ENCODE measurements at places on chromosomes 12 and 14.

GRCh38 chr12:131315601-131316000 is 361.9 kb downstream of the ADGRD1 start:
- no peak for DNase-seq

GRCh38 chr12:632102-632696 is 31.0 kb downstream of the NINJ2 start:
- no peak for DNase-seq

DNA sequence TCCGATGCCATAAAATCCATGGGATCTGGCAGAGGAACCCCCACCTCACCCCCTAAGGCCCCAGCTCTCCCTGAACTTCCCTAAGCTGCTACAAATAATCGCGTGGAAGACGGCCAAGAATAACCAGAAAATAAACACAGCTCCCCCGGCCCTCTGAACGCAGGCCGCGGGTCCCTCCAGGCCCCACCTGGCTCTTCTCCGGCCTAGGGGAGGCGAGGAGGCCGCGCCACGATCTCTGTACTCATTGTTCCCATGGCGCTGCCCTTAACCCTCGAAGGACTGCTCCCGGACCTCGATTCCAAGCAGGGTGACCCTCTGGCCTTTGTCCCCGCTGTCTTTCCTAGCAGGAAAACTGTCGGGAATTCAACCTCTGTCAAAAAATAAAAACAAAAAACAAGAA is 33.9 kb upstream of the TBX5 start:
- DNase-seq: no peak

DNA sequence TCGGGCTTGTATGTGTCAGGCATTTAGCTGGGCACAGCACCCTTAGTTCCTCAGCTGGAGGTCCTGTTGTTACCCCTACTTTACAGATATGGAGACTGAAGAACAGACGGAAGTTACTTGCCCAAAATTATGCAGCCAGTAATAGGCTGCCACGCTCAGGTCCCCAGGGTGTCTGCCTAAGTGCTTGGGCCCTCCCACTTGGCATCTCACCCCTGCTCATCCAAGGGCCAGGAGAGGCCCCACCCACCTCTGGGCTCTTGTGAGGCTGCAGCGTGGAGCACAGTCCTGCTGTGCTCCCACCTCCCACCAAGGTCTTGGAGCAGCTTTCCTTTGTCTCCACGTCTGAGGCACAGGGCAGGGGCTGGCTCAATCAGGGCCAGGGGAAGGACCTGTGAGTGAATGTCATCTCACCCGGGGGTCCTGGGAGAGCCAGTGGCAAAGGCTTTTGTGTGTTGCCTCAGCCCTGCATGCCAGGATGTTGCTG is 64.6 kb downstream of the BEGAIN start:
- no peak for DNase-seq

DNA sequence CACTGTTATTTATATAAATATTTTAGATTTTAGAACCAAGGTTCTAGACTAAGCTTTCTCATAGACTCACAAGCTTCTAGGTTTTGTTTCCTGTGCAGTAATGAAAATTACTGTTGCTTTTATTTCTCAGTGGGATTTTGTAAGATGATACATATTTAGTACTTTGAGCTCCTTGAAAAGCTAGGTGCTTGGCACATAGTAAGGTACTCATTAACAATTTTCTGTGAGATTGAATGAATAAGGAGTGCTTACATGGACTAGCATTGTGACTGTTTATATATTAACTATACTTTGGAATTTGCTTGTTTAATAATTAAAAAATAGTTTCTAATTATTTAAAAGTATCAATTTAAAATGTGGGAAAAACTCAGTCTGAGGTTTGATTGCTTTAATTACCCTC is 85.7 kb downstream of the MIA2 start:
- no peak for DNase-seq

GRCh38 chr14:71648725-71649124 is 283.5 kb upstream of the RGS6 start:
- no peak for DNase-seq

DNA sequence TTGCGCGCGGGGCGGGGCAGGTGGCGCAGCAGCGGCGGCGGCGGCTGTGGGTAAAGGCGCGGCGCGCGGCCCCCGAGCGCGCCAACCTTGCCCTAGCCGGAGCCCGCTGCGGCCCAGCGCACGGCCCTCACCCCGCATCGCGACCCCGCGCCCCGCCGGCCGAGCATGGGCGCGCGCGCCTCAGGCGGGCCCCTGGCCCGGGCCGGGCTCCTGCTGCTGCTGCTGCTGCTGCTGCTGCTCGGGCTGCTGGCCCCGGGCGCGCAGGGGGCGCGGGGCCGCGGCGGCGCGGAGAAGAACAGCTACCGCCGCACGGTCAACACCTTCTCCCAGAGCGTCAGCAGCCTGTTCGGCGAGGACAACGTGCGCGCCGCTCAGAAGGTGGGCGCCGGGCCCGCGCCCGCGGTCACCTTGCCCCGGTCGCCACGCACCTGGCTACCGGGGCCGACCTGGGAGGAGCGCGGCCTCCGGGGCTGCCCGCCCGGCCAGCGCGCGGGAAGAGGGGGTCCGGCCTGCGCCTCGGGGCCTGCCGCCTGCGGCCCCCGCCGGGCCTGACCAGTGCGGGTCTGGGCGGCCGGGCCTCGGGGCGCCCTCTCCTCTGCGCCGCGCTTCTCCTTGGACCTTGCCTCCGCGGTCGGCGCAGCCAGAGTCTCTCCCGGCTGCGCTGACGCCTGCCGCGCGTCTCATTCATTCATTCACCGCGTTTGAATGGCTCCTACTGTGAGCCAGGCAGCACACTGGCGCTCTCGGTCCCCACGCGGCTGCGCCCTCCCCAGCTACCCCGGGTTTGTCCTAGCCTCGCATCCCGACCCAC is at the start of gene BRI3BP:
Gene BRI3BP (plus strand): TSS at position 20 of the 811 bp plus-strand sequence. CDS start 146 bp downstream, at position 166.
- DNase-seq: no peak

- DNase-seq: no peak
Observed at GRCh38 chr12:111093428-111094142, 173.2 kb upstream of the MYL2 start.

- DNase-seq: no peak
Observed at GRCh38 chr12:69351462-69352236, 3.5 kb downstream of the LYZ start.

GRCh38 chr14:61219673-61220072 is 61.5 kb downstream of the TMEM30B start:
- DNase-seq: no peak

DNA sequence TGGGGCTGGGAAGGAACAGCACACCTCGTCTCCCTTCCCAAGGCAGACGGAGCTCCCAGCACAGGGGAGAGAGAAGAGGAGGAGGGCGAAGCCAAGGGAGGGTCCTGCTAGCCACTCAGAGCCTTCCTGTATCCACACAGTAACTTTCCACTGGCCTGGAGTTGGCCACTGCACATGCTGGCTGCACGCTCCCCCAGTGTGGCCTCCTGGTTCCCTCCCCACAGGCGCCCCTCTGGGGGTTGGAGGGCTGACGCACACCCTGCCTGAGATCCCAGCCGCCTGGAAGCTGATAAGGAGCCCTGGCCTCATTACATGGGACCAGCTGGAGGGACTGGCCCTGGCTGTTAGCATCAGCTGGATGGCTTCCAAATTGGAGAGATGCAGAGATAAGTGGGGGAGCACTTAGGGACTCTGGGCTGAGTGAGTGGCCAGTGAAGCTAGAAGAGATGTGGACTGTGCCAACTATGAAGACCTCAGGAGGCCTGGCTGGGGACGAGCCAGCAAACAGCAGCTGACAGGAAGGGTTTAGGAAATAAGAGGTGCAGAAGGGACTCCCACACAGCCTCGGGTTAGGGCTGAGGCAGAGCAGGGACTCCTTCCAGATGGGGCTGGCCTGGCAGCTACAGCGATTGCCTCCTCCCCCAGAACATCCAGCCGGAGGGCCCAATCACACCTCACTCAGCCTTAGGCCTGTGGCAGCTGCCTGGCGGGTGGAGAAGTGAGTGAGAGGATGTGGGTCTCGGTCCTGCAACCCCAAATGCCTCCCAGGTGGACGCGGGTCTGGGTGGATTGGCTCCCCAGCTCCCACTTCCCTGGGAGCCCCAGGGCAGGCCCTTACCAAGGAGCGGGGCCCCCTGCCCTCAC is 26.3 kb upstream of the BCDIN3D start:
- peak; percentile 95 for DNase-seq

DNA sequence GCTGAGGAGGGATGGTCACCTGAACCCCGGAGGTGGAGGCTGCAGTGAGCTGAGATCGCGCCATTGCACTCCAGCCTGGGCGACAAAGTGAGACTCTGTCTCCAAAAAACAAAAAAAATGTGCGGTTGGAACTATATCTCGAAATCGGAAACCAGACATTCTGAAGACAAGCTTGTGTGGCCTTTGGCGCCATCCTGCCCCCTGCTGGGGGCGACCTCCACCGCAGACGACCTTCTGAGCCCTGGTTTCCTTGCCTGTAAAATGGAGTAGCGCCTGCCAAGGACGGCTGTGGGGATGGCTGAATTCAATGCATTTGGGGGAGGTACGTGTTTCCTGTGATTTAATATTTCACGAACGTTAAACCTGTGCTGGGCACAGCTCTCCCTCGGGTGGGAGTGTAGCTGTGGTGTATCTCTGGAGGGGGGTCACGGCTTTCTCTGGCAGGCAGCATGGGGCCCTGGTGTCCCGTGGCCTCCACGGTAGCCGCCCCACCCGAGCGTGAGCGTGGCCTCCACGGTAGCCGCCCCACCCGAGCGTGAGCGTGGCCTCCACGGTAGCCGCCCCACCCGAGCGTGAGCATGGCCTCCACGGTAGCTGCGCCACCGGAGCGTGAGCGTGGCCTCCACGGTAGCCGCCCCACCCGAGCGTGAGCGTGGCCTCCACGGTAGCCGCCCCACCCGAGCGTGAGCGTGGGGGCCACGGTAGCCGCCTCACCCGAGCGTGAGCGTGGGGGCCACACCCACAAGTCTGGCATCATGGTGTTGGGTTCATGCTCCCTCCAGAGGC is 55.3 kb downstream of the LRCOL1 start:
- no peak for DNase-seq
